Activated CD4-positive, alpha-beta T cell treated with anti-CD3 and anti-CD28 coated beads for 1 hour (primary cell): ENCODE measurements at places on chromosomes 6 and 20.

- no peak for DNase-seq
Observed at GRCh38 chr6:71197267-71197666, 91.3 kb upstream of the OGFRL1 start.

GRCh38 chr6:110608151-110608550 is 131.7 kb upstream of the SLC22A16 start:
- DNase-seq, result no peak

DNA sequence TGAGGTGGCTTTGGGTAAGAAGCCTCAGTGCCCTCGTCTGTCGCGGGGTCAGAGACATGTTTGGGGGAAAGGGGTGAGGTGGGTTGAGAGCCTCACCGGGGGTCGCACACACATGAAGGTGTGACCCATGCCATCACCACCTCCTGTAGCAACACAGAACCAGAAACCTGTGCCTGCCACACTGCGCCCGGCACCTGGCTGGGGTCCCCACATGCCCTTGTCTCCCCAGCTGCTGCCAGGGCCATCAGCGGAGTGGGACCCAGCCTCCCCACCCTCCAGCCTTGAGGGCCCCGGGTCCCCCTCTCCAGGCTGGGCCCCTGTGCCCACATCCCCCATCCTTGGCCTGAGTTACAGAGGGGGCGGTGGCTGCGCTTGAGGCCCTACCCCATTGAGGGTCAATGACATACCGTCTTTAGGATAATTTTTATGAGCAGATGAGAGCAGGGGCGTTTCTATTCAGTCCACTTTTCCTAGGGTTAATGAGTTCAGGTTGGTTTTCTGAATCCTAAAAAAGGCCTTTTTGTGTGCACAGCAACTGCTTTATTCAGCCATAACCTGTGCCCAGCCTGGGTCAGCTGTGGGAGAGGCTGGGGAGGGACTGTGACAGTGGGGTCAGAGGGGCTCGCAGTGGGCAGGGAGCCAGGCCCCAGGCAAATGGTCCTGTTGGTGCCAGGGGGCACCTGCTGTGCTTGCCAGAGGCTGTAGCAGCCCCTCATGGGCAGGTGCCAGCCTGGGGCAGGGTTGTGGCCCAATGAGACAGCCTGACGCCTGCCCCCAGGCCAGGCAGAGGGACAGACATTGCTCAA is 19.4 kb downstream of the APCDD1L start:
- DNase-seq, result no peak

GRCh38 chr6:149941583-149942460 is at the start of gene ULBP2:
TSS of gene ULBP2 (plus strand) at chr6:149942014. CDS start at chr6:149942073, 59 bp downstream.
- DNase-seq, result peak; percentile 83

DNA sequence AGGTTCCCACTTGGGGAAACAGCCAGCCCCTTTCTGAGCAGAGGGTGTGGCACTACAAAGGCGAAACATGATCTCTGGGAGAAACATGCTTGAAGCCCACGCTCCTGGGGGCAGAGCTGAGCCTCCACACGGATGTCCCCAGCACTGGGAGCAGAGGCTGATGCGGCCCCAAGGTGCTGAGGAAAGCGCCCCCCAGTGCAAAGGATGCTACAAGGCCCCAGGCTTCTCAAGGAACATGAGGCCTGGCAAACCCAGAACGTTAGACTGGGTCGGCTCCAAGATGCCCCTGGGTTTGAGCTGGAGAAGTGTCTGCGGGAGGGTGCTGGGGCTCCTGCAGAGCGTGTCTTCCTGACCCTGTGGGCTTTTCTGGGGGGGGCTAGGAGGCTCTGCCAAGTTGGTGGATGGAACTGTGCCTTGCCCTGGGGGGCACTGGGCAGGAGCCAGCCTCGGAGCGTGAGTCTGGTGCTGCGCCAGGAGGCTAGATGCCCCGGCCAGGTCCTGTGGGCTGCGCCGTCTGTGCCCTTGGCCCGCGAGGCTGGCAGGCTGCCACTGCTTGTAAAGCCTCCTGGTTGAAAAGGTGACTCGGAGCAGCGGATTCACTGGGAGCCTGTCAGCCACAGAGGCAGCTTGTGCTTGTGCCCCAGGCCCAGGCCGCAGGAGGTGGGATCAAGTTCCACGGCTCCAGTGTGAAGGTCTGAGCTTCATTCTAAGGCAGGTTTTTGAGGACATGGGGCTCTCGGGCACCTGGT is 8.1 kb downstream of the SYNJ2 start:
- DNase-seq, result no peak

DNA sequence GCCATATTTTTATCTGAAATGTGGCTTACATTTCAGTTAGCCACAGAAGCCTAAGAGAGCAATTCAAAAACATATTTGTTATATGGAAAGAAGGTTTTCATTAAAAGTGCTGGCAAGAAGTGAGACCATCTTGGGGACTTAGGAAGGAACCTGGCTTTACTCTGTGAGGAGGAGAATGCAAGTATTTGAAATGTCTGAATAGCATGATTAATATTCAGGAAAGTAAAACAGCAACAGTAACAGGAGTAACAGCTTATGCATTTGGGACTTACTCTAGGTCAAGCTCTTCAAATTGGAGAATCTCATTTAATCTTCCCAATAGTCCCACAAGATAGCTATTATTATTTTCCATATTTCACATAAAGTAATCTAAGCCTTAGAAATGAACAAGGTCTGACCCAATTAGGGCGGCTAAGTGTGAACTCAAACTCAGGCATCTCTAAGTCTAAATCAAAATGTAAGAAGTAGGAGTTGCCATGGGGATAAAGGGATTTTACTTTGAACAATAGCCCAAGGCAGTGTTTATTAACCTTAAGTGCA is 816.5 kb downstream of the BCKDHB start:
- no peak for DNase-seq

GRCh38 chr6:90160013-90160412 is 136.6 kb downstream of the BACH2 start:
- no peak for DNase-seq

DNA sequence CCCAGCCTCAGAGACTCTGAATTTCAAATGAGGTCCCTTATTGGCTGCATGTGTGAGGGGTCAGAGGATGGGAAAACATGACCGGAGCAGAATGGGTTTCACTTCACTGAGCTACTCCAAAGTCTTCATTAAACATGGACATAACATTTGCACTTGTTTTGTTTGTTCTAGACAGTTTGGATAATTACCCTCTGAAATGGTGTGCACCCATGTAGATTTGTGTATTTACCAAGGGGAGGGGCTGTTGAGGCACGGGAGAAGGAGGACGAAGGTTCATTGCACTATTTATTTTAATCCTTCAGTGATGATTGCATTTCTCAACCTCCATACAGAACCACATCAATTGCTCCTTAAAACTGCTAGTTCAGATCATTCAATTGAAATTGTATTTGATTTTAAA is 364.2 kb downstream of the TFAP2B start:
- no peak for DNase-seq

DNA sequence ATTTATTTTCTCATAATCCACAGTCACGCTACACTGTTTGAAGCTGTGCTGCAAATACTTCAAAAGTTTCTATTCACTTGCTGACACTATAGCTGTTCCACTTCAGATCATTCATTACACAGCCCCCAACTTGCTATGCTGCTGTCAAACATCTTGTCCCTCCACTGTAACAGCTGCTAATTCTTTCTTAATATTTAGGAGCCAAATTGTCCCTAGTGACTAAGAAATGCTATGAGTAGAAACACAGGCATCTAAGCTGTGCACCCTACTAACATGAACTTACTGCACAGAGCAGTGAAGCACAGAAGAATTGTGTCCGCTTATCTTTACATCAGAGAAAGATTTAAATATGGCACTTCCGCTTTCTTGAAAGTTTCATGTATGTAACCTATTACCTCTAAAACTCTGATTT is 91.3 kb downstream of the PDE10A start:
- no peak for DNase-seq

GRCh38 chr6:42104095-42104803 is 38.2 kb downstream of the C6orf132 start:
- peak; percentile 47 for DNase-seq

- no peak for DNase-seq
Observed at GRCh38 chr6:108768166-108768555, 80.1 kb upstream of the ARMC2 start.

DNA sequence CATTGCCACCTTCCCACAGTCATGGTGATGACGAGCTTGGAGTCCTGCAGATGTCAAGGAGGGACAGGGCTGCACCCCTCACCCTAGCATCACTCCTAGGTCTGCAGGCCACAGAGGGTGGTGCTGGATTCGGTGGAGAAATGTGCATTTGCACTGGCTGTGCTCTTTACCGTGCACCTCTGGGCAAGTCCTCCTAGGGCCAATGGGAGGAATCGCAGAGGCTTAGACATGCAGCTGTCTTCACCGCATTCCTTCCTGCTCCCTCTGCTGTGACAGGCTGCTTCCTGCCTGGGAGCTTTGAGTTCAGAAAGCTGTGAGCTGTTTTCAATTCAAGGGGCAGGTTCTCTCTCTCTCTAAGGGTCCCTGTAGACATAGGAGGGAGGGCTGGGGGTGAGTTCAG is 85.1 kb downstream of the EDN3 start:
- no peak for DNase-seq

DNA sequence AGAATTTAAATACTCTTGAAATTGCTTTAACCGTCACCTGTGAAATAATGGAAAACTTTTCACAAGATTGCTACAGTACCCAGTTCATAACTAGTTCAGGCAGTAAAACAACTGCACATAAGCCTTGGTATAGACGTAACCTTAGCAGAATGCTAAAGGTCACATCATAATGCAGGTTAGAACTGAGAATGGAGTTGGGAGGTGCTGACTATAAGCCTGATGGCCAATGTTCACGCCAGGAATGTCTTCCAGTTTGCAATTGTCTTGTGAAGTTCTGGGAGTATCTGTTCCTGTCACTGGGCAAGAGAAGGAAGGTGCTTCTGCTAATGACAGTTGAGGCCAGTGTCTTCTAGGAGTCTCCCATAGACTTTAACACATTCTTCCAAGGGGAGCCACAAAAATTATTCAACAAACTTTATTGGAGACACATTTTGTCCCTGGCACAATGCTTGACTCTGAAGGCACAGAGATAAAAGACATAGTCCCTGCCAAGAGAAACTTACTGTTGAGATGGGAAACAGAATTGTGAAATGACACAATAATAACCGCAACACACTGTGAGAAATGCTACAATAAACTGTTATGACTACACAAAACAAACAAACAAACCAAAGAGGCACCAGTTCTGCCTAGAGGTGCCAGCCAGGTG is 24.6 kb upstream of the CEP162 start:
- no peak for DNase-seq

DNA sequence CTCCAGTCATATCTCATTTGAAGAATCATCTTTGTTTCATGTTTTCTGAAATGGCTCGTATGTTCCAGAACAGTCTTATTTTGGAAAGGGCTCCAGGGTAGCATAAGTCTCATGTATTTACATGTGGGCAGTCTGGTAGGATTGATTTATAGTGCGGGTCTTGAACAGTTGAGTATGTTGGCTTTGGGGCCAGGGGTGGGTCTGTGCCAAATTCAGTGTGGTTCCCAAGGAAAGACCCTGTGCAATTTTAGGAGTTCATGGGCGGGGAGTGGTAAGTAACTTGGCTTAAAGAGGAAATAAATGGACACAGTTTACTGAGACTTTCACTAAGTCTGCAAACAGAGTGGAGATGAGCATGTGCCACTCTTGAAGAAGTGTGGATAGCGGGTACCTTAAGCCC is 7.7 kb downstream of the FNDC1 start:
- no peak for DNase-seq

GRCh38 chr20:50302341-50303057 is 111.9 kb downstream of the CEBPB start:
- DNase-seq, result no peak

GRCh38 chr6:169368200-169368599 is 114.6 kb upstream of the THBS2 start:
- no peak for DNase-seq

GRCh38 chr20:58630063-58630462 is 21.0 kb upstream of the STX16 start:
- no peak for DNase-seq

DNA sequence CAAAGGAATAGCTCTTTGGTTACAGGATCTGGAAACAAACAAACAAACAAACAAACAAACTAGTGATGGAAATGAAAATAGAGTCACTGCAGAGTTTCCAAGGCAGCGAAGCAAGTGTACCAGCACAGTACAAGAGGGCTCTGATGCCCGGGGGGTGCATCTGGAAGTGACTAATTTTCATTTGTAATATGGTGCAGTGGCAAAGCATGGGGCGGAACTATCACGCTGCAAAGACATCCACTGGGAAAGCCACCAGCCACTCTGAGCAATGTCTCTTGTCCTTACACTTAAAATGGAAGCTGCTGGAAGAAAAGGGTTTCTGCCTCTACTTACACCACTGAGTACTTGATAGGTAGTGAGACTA is 44.4 kb upstream of the NEDD9 start:
- no peak for DNase-seq

DNA sequence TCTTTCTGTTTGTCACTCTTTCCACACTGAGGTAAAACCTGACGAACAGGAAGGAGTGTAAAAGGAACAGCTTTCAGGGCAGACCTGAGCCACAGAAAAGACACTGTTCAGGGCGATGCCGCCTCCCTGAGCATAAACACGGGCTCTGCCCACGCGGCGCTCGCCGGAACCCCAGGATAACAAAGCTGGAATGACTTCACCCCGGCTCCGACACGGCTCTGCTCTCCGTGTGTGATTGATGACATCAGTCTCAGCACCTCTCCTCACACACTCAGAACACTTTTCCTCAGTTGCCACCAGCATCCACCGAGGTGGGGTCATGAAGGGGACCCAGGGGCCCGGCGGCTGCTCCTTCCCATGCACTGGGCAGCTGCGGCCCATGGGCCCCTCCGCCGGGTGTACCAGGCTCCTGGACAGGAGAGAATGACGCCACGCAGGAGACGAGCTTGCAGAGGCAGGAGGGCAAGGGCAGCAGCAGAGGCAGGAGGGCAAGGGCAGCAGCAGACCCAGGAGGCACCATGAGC is 43.6 kb downstream of the DLL1 start:
- DNase-seq, result no peak

DNA sequence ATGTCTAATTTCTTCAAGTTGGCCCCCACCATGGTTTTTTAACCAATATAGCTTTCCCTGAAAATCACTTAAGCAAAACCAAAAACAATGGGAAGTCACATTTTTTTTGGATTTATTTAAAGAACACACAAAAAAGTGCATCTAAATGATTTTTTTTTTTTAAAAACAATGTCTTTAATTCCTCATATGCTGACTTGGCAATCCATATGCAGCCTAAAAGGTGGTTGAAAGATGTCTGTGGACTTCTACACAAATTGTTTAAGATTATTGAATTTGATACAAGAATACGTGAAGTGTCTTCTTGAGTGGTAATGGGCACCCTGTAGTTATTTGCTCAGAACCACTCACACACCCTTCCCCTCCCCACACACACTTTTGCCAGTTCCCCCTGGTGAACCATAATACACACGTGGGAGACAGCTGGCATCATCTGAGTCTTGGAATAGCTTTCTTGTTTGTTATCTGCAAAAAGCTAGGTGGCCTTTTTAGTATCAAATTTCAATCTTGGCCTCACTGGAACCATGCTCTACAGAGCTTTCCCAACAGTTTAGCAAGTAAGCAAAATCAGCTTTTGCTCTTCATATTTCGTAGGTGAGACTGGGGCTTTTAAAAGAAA is 60.9 kb upstream of the TULP1 start:
- no peak for DNase-seq
